ENCODE measurements at places on chromosomes 16 and 17. TPM values are rescaled to one million over a fixed set of nuclear protein-coding genes. Genes with fewer than 3 reads are reported as not detected.

The KRT39 gene
- not detected for total RNA-seq

The TEX19 gene
- total RNA-seq = 0.60 TPM

The NAA60 gene
- 46.0 TPM for total RNA-seq

The HNF1B gene
- total RNA-seq = 25.6 TPM

The C16orf46 gene
- total RNA-seq = 0.66 TPM

The CPNE7 gene
- 48.7 TPM for total RNA-seq

The RTN4RL1 gene
- 3.4 TPM for total RNA-seq

The SULT1A2 gene
- 0.07 TPM for total RNA-seq

The TMC5 gene
- 6.0 TPM for total RNA-seq

The RRAD gene
- 12.3 TPM for total RNA-seq

The TBC1D16 gene
- 6.0 TPM for total RNA-seq

The CHST6 gene
- total RNA-seq = 0.13 TPM

The KRTAP9-2 gene
- total RNA-seq = not detected

Data from A549 treated with CORT108297 at 1 μM for 4 hours (cell line).